ENCODE measurements at places on chromosomes 12 and 14. TPM values are rescaled to one million over a fixed set of nuclear protein-coding genes. Genes with fewer than 3 reads are reported as not detected.

ZFP36L1 gene
- total RNA-seq = 289 TPM

RAB3IP gene
- total RNA-seq = 73.6 TPM

GRCh38 chr14:79585845-79586244 lies 625.5 kb downstream of the DIO2 start:
- peaks cover 4% of the 10 kb centered on the region for H3K4me1 ChIP-seq
- no peak overlapping the region for H3K4me3 ChIP-seq
- no peak overlapping the region for H3K27ac ChIP-seq
- H3K36me3 ChIP-seq = no peaks in the 10 kb centered on the region
- H3K27me3 ChIP-seq = no peaks in the 10 kb centered on the region

- H3K27ac ChIP-seq = no peak overlapping the region
- no peaks in the 10 kb centered on the region for H3K36me3 ChIP-seq
- H3K4me1 ChIP-seq = peaks cover 9% of the 10 kb centered on the region
Measured at GRCh38 chr14:34465069-34465859, 3.2 kb upstream of the SPTSSA start.

DNA sequence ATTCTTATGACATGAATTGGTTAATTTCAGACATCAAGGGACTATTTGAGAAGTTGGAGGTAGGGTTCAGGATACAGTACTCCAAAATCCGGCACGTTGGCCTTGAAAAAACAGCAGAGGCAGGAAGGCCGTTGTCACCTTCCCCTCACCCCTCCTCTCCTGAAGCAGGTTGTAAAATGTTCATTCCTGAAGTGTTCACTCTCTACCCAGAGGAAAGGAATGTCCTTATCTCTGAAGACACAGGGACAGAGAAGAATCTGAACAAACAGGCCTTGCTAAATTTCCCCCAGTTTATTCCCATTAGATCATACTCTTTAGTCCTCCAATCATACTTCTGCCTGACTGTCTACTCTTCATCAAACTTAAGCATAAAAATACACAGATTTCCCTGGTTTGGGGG lies 313.6 kb downstream of the ZFP36L1 start:
- H3K27ac ChIP-seq = no peak overlapping the region
- no peaks in the 10 kb centered on the region for H3K27me3 ChIP-seq
- no peak overlapping the region for H3K4me3 ChIP-seq
- DNase-seq = no peak

- no peak overlapping the region for H3K27ac ChIP-seq
- H3K27me3 ChIP-seq = no peaks in the 10 kb centered on the region
- no peak for DNase-seq
- H3K4me3 ChIP-seq = no peak overlapping the region
- H3K4me1 ChIP-seq = peaks cover 24% of the 10 kb centered on the region
Measured at GRCh38 chr14:99549684-99550083, 54.3 kb downstream of the CCDC85C start.

DNA sequence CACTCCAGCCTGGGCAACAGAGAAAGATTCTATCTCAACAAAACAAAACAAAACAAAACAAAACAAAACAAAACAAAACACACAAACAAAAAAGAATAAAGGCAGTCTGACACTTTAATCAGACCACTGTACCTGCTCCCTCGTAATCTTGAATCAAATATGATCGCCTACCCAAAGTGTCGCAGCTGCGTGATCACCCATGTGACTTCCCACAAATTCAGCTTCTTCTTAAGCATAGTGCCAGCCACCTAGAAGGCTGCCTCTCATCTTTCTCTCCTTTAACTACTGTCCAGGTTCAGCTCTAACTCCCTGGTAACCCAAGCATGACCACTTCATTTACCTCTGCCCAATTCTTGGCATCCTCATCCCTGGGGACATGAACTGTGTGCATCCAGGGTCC lies 37.4 kb downstream of the FMNL3 start:
- peaks cover 22% of the 10 kb centered on the region for H3K4me1 ChIP-seq
- no peak for DNase-seq
- H3K27me3 ChIP-seq = no peaks in the 10 kb centered on the region
- no peaks in the 10 kb centered on the region for H3K36me3 ChIP-seq
- H3K4me3 ChIP-seq = no peak overlapping the region

Data from kidney (tissue), 22 donors.